Stimulated activated CD8-positive, alpha-beta memory T cell treated with anti-CD3 and anti-CD28 coated beads, Interleukin-15, amount 100 ng/mL, for 24 hours (primary cell): ENCODE measurements at places on chromosomes 16 and 17.

DNA sequence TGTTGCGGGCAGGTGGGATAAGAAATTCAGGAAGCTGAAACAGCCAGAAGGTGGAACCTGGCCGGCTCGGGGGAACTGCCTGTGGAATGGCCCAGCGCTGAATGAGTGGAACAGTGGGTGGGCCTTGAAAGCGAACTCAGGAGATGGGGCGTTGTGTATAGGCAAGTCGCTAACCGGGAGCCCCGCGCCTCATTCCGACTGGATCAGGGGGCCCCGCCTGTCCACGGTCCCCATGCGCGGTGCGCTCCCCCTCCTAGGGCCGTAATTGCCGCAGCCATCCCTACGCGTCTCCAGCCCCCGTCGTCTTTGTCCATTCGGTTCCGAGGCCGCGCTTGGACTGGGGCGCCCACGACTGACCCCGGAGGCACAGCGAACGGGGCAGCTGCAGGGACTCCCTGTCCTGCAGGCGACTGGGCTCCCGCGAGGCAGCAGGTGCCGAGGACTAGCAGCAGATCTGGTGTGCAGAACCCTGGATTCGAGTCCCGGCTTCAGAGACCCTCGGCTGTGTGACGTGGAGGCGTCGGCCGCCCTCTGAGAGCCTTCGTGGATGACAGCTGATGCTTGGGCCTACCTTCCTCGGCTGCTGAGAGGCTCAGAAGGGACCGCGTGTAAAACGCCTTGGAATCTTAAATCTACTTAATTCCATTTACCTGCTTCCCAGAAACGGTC is 10.9 kb upstream of the CA4 start:
- no peak for DNase-seq

- no peak for DNase-seq
These were observed 224.0 kb upstream of the TNRC6C start for GRCh38 chr17:77734371-77735080.

GRCh38 chr16:59163371-59164055 is 429.4 kb upstream of the GOT2 start:
- DNase-seq = no peak

GRCh38 chr16:49355933-49356665 is 17.5 kb upstream of the C16orf78 start:
- no peak for DNase-seq

- DNase-seq = no peak
These were observed 68.9 kb upstream of the HAS3 start for GRCh38 chr16:69036399-69037091.

DNA sequence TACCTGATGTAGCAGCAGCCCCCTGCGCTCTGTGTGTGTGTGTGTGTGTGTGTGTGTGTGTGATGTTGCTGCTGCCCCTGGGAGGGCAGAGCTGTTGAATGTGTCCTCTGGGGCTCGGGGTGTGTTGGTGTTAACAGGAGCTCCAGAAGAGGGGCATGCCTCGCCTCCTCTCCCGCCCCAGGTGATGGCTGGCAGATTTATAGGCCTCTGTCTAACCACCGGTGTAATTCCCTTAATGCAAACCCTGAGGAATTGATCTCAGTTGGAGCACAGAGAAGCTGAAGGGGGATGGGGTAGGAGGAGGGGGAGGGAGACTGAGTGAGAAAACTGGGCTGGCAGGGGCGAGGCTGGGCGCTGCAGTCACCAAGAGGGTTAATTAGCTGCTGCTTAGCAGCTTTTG is 10.0 kb downstream of the CACNA1G start:
- no peak for DNase-seq

DNA sequence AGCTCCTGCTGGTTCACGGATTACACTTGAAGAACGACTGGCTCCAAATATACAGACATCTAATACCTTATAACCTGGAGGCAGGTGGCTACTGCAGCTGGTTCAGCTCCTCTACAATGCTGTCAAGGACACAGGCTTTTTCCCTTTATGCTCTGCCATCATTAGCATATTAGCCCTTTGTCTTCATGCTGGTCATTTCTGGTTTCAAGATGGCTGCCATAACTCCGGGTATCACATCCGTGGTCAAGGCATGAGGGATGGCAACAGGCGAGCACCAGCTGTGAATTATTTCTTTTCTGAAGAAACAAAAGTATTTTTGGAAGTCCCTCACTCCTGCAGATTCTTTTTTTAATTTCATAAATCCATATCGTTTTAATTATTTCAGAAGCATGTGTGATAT is 124.3 kb upstream of the MED13 start:
- DNase-seq = no peak

DNA sequence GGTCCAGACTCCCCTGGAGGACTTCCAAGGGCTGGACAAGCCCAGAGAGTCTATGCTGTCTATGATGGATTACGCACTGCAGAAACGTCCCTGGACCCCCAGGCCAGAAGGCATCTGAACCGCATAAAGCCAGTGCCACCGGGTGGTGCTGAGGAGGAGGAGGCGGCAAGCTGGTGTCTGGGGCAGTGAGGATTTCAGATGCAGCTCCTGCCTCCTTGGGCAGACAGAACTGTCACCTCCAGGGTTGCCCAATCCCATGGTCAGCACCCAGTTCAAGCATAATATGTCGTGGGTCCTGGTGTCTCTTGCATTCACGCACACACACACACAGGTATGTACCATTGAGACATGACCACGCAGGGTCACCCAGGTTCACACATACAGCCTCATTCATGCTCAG is 25.6 kb downstream of the RAP1GAP2 start:
- DNase-seq = no peak

DNA sequence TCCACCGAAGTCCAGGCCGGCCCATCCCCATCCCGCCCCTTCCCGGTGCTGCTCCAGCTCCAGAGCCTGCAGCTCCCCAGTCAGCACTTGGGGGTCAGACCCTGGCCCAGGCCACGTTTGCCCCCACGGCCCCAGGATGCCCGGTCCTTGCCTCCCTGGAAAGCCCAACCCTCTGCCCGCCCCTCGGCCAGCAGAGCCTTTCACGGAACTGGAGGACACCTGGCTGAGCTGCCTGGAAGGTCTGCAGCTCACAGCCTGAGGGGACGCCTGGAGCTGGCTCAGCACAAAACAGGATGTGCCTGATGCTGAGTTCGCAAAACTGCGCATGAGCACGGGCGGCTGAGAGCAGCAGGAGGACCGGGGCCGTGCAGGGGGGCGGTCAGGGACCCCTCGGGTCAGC is 29.7 kb upstream of the SSTR5 start:
- DNase-seq = no peak

DNA sequence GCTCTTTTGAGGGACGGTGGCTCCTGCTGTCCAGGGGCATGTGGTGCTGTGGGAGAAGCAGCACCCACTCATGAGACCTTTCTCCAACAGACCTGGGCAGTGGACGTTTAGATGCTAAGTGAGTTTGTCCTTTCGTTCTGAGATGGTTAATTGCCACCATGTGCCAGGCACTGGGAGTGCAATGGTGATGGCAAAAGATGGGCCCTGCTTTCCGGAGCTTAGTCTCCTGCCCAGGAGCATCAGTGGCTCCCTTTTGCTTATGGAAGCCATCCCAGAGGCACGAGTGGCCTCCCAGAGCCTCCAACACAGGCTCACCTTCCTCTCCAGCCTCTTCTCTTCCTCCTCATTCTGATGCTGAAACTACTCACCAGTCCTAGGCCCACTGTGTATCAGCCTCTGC is 28.4 kb downstream of the CASKIN2 start:
- DNase-seq = no peak

GRCh38 chr16:19485611-19486010 is 36.3 kb downstream of the GDE1 start:
- DNase-seq = no peak

GRCh38 chr17:58253082-58253481 is 14.7 kb downstream of the LPO start:
- no peak for DNase-seq

- DNase-seq = no peak
These were observed 1.4 kb downstream of the KRT38 start for GRCh38 chr17:41439375-41439774.

GRCh38 chr17:58626905-58627304 is 64.9 kb downstream of the TEX14 start:
- no peak for DNase-seq

DNA sequence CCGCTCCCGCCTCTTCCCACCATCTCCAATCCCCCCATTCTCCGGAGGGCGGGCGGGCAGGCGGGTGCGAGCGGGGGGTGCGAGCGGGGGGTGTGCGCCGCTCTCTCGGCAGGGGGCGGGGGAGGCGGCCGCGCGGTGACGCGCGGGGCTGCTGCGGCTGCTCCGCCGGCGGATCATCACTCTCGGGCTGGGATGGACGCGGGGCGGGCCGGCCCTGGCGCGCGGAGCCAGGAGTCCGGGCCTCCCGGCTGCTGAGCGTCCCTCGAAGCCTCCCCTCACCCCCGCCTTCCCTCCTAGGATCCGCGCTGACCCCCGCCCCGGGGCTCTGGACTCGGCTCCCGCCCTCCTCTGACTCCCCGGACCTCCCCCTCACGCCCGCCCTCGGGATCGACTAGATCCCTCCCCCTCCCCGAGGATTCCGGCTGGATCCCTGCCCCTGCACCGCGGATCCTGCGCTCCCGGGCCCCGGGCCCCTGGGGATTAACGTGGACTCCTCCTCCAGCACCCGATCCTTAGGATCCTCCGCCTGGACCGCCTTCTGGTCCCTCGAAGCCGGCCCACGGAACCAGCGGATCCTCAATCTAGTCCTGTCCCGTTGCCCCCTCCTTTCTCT is 946 bp upstream of the TMEM256 start:
- no peak for DNase-seq

- DNase-seq = no peak
These were observed 34.7 kb upstream of the HNF1B start for GRCh38 chr17:37779554-37779953.

GRCh38 chr17:17437461-17437860 is 39.3 kb upstream of the MED9 start:
- no peak for DNase-seq

DNA sequence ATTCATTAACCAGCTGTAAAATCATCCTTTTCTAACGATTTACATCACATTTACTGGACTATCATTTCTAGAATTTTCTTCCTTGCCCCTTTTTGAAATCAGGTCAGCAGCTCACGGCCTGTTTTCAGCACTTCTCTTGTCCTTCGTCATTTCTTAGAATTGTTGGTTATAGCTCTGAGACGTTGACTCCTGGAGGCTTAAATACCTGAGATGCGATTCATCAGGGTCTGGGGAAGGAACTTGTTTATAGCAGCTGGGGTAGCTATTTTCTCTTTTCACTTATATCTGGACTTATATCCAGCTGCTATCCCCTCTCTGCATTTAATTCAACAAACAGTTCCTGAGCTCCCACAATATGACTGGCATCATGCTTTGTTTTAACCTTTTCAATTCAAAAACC is 338.7 kb upstream of the TNRC6C start:
- DNase-seq = no peak

DNA sequence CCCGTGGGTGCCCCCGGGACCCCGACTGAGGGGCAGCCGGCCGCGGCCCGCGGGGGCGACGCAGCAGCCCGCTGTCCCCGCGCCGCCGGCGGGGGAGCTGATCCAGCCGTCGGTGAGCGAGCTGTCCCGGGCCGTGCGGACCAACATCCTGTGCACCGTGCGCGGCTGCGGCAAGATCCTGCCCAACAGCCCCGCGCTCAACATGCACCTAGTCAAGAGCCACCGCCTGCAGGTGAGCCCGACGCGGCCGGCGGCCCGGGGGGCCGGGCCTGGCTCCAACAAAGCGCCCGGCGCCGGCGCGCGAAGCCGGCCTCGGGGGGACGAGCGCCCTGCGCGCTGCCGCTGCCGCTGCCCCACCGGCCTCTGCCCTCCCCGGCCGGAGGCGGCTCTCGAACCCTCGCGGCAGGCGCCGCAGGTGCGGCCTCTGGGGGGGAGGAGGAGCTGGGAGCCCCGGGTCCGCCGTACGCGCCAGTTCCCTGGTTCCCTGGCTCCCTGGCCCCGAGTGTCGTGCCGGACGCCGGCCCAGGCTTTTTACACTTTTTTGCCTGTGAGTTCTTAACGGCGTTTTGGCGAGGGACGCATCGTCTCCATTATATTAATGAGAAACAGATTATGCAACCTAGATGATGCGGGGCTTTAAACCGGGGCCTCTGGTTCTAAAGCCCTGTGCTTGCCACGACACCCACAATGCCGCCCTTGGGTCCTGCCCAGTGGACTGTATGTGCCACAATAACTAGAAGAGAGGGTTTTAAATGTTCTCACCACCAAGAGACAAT is 521 bp downstream of the ATMIN start:
- DNase-seq = peak; percentile 3

DNA sequence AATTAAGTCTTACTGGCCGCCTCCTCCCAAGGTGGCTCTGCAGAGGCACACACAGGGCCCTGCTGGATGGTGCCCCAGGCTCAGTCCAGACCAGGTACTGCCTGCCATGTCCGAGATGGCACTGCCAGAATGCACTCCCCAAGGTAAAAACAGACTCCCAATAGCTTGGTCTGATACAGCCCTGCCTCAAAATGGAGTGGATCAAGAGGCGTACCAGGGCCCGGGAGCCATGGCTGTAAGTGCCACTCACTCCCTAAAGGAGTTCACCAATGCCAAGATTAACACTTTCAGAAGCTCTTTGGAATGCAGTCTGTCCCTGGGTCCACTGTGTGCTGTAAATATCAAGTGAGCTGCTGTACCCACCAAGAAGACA is 576 bp upstream of the MYO18A start:
- no peak for DNase-seq

GRCh38 chr16:77876776-77877175 is 88.4 kb downstream of the VAT1L start:
- DNase-seq = no peak

DNA sequence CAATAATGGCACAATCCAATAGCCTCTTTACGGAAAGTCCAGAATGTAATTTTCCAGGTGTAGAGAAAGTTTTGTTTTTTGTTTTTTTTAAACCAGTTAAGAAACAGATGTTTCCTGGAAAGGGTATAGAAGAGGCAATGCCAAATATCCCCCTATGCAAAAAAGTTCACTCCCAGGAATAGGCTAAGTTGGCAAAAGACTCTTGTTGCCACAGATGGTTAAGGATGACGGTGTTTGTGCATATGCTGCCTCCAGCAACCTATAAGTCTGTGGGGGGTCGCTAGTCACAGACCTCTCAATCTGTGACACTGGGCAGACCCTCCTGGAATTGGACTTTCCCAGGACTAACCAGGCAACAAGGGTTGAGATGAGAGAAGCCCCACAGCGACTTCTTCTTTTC is 20.9 kb upstream of the HP start:
- DNase-seq = no peak

GRCh38 chr17:2989855-2990254 is 73.6 kb downstream of the OR1D5 start:
- DNase-seq = no peak

GRCh38 chr16:29877266-29877961 is 14.4 kb upstream of the CDIPT start:
- DNase-seq = no peak

- no peak for DNase-seq
These were observed 13.7 kb downstream of the ZNRF1 start for GRCh38 chr16:75012380-75013081.

DNA sequence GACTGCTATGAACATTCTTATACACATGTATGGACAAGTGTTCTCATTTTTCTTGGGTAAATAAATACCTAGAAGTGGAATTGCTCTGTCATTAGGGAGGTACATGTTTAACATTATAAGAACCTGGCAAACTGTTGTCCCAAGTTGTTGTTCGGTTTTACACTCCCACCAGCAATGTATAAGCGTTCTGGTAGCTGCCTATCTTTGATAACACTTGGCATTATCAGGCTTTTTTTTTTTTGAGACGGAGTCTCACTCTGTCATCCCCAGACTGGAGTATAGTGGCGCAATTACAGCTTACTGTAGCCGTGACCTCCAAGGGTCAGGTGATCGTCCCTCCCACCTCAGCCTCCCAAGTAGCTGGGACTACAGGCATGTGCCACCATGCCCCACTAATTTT is 16.3 kb downstream of the ATAD5 start:
- no peak for DNase-seq

- no peak for DNase-seq
These were observed 9.5 kb downstream of the CYB5D2 start for GRCh38 chr17:4152471-4152870.
